GM10248 (cell line): ENCODE measurements at places on chromosomes 13 and 19.

DNA sequence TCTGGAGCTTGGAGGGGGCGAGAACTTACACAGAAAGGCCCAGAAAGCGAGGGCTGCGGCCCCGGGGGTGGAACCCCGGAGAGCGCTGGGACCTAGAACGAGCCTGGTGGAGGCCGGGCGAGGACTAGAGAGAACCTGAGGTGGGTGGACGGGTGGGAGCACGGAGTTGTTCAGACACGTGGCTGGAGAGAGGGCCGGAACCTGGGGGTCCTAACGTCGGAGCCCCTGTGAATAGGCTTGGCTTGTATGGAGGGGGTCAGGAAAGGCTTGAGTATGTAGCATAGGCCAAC lies 383 bp downstream of the ZNF581 start:
- no peak for DNase-seq

DNA sequence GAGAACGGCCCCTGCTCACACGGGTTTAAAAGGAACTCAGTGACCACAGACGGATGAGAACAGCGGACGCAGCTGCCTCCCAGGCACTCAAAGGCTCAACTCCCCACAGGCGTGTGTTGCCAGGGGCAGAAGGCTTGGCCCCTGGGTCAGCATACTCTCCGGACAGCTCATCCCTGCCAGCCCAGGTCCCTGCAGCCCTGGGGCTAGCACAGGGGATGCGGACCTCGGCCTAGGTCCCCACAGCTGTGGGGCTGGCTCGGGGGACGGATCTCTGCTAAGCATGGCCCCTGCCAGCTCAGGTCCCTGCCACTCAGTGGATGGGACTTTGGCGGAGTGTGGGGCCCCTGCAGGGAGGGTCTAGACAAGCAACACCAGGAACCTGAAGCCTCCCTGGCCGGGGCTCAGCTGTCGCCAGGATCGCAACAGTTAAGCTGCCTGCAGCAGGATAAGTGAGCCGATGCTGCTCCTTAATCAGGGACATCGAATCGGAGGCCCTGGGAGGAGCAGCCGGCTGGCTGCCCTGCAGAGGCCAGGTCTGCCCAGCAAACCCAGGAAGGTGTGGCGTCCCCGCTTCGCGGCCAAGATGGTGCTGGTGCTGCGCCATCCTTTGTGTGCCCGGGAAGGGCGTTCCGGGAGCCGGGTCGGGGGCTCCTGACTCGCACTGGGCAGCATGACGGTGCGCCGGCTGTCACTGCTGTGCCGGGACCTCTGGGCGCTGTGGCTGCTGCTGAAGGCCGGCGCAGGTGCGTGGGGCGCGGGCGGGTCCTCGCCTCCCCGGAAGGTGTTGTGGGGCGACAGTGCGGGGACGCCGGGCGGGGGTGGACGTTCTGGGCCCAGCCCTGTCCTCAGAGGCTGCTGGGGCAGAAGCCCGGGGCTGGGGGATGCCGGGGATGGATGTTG lies 32.5 kb downstream of the MCF2L start:
- no peak for DNase-seq

DNA sequence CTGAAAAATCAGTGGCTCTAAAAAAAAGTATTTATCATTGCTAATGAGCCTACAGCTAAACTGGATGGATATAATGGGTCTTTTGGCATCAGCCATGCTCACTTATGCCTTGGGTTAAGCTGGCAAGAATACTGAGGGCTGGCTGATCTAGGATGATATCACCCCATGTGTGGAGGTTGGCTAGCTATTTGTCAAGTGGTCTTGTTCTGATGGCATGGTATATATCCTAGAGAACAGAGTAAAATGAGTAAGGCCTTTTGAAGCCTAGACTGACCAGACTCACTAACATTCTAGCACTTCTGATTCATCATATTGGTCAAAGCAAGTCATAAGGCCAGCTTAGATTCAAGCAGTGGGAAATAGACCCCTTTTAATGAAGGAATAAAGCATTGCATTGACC lies 383.0 kb downstream of the SLITRK1 start:
- no peak for DNase-seq

GRCh38 chr13:99469041-99469440 lies 32.2 kb upstream of the TM9SF2 start:
- no peak for DNase-seq

DNA sequence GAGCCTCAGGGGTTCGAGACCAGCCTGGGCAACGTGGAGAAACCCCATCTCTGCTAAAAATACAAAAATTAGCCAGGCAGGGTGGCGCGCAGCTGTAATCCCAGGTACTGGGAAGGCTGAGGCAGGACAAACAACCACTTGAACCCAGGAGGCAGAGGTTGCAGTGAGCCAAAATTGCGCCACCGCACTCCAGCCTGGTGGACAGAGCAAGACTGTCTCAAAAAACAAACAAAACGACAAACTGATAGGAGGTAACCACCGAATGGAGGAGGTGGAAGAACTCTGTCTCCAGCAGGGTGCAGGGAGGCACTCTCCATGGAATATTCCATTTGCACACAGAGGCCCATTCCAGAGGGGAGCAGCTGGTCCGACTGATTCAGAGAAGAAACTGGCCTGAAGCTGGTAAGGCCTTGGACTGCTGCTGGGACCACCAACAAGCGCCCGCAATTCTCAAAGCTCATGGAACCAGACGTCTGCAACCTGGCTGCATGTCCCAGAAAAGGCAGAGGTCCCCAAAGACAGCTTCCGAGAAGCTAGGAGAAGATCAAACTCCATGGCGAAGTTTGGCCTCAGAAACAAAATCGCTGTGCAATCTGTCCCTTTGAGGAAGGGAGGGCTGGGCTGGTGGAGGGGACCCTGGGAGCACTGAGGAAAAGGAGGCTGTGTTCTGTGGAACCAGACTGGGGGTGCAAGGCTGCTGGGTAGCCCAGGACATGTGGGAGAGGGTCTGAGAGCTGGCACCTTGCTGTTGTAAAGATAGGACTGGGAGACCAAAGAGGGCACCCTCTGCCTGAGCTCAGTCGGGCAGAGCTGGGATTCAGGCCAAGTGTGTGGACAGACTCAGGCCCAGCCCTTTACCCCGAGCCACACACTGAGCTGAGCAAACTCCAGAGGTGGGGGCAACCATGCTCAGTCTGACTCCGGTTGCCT lies 35.2 kb downstream of the SLC25A42 start:
- no peak for DNase-seq

DNA sequence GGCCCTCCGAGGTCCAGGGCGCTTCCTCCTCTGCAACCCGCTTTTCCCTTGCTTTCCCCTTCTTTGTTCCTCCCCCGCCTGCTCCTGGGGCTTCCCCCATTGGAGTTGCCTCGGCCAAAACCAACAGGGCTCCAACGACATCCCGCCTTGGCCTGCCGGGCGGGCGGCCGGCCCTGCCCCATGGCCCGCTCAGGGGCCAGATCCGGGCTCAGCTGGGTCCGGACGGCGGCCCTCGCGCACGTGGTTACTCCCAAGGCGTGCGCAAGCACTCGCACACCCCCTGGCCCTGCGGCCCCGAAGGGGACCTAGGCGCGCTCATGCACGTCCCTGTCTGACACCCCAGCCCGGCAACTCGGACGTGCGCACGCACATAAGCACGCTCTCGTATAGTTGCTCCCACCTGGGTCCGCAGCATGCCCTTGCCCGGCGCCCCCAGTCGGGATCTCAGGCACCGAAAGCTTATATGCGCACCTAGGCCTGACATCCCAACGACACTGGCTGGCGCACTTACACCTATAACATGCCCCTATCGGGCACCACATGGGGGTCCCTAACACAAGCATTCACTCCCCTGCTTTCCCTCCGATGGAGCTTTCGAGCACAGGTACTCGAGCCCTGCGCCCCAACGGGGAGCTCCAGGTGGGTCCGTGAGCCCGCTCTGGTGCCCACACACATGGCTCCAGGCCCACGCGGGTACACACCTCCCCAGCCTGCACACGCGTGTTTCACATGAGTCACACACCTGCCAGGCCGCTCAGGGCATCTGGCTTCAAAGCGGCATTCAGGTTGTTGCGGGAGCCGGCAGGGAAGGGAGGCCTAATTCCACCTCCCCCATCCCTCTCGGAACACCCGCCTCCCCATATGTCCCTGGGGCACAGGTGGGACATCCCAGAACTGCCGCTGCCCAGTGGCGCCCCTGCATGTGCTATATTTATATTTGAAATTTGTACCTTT lies 15.0 kb downstream of the NFIX start:
- DNase-seq: no peak

- DNase-seq: no peak
These were observed 163.8 kb upstream of the SOX1 start for GRCh38 chr13:111903143-111903542.

- DNase-seq: peak; percentile 13
These were observed 144.4 kb downstream of the DIAPH3 start for GRCh38 chr13:60019119-60019993.

DNA sequence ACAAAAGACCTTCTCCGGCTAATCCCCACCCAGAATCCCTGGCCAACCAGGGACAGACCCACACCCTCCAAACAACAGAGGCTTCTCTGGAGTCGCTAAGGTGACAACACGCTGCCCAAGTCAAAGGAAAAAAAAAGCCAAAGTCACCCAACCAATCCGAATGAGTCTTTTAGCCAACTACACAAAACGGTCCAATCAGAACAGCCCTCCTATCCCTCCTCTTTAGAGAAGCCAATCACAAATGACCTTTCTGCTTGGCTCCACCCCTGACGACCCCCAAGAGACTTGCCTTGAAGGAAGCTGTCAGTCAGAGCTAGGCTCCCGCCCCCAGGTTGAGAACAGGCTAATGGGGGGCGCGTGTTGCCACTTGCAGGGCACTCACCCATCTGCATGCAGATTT lies 6.6 kb upstream of the FBXW9 start:
- no peak for DNase-seq

GRCh38 chr13:20340136-20340758 lies 108.1 kb upstream of the GJB6 start:
- DNase-seq: no peak

DNA sequence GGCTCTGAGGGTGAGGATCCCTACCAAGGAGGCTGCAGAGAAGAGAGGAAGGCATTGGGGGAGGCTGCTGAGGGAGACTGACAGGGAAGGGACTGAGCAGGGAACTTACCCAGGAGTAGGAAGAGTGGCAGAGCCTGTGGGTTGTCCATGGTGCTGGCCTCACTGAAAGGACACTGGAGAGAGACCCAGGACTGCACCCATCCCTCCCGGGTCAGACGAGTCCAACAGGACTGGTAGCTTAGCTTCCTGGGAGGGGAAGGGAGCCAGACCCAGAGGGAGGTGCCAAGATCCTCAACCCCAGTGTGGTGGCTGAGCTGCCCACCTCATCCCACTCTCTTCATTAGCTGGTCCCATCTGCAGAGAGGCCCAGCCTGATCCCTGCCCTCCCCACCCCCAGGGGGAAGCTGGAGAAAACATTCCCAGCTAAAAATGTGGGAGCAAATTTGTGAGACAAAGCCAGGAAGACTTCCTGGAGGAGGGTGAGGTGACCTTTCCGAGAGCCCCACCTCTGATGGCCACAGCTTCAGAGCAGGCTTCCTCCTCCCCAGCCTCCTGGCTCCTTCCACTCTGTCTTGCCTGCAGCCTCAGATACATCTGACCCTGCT lies at the start of gene VSIG10L:
VSIG10L (minus strand) TSS at position 164 of the 605 bp plus-strand sequence; CDS start at position 149, 15 bp downstream.
- DNase-seq: no peak

DNA sequence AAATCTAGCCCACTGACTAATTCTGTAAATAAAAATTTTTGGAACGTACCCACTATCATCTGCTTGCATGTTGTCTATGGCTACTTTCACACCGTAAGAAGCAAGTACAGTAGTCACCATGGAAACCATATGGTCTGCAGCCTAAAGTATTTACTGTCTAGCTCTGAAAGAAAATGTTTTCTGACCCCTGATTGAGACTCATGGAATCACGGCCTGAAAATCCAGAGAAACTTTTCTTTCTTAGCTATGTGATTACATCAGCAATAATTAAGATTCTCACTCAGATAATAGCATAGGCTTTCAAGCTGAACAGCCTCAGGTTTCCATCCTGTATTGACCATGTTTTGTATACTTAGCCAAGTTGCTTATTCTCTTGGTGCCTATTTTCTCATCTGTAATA lies 264.6 kb downstream of the NHLRC3 start:
- DNase-seq: no peak

DNA sequence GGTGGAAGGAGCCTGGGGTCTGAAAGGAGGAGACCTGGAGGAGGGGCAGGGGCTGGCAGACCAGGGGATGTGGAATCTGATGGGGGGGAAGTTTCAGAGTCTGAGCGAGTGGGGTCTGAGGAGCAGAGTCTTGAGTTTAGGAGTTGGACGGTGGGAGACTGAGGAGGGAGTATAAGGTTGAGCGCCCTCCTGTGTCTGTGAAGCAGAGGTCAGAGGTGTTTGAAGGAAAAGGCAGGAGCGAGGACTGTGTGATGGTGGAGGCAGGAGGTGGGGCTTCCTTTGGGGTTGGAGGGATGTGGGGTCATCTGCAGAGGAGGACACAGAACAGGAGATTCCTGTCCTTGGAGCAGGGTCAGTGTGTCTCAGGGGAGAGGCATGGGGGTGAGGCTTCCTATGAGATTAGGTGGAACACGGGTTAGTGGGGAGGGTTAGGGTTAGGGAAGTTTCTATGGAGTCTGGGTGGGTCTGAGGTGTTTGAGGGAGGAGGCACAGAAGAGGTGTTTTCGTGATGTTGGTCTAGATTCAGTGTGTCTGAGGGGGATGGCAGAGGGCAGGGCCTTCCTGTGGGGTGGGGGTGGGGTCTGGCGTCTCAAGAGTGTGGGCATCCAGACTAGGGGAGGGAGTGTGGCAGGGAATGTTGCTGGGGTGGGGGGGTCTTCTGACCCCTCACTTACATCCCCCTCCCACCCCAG lies 8.3 kb downstream of the RYR1 start:
- peak; percentile 55 for DNase-seq
